ENCODE measurements at places on chromosomes 12 and 14.

- no peak for DNase-seq
These were observed 435.7 kb upstream of the DCN start for GRCh38 chr12:91618281-91618680.

GRCh38 chr12:28855761-28856310 is 293.2 kb upstream of the FAR2 start:
- peak; percentile 74 for DNase-seq

DNA sequence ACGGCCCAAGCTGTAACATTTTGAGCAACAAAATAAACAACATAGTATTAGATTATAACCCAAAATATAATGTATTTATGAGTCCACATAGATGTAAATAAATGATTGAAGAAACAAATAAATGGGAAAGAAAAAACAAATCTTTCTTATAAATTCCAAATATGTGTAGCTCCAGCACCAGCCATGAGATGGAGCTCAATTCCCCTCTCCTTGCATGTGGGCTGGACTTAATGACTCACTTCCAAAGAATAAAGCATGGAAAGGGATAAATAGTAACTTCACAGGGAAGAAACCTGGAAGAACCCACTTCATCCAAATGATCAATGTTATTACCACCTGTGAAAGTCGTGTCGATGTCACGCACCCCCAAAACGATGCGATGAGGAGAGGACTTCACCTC is 158.8 kb downstream of the RPAP3 start:
- DNase-seq = peak; percentile 30

GRCh38 chr12:47767216-47767724 is 5.8 kb upstream of the SLC48A1 start:
- no peak for DNase-seq

GRCh38 chr12:42508913-42509460 is 80.6 kb downstream of the PRICKLE1 start:
- DNase-seq = no peak

- DNase-seq = no peak
These were observed 261.7 kb upstream of the FOXN3 start for GRCh38 chr14:89678768-89679167.

- no peak for DNase-seq
These were observed 133.0 kb downstream of the SOX5 start for GRCh38 chr12:23816394-23816851.

DNA sequence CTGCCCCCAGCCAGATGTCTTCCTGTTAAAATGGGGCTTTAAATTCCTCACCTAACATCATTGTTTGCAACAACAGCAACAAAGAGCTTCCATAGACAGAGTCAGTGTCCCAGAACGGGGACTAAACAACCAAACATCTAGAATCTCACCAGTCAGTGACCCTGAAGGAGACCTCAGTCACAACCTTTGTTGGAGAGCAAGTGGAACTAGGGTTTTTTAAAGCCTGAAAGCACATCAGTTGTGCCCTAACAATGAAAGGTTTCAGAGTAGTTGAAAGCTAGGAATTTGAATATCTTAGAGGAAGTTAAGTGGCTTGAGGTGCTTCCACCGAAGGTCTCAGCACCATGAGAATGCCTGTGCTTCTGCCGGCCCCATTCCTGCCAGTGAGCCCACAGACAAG is 5.0 kb upstream of the ALDH2 start:
- no peak for DNase-seq

DNA sequence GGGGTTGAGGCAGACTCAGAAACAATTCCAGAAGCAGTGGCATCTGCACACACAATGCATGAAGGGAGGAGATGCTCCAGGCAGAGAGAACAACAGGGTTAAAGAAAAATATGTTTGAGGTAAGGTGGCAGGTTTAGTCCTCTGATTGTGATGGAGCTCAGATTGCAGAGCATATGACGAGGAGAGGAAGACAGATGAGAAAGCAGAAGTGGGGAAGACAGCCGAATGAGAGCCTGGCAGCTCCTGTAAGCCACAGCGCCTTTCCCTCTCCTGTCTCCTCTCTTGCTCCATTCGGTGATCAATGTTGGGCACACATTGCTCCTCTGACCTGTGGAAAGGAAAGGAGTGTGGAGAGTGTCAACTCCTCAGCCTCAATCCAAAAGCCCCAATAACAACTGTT is 372.2 kb downstream of the GXYLT1 start:
- no peak for DNase-seq

DNA sequence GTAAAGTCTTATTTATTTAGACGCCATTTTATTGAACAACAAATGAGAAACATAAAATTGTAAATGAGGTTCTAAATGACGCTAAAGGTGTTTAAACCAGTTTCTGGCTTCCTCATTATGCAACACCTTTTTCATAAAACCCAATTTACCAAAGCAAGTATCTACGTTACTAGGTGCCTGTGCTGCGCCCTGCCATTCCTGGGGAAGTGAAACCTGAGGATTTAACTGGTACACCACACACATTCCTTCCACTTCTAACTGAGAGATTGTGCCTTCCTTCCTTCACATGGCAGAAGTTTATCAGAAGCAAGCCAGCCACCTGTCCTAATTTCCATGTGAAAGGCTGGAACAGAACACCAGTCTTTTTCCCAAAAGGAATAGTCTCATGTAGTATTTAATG is 40.3 kb upstream of the GCH1 start:
- no peak for DNase-seq

GRCh38 chr14:23174296-23175184 is 8.9 kb downstream of the SLC7A8 start:
- no peak for DNase-seq

DNA sequence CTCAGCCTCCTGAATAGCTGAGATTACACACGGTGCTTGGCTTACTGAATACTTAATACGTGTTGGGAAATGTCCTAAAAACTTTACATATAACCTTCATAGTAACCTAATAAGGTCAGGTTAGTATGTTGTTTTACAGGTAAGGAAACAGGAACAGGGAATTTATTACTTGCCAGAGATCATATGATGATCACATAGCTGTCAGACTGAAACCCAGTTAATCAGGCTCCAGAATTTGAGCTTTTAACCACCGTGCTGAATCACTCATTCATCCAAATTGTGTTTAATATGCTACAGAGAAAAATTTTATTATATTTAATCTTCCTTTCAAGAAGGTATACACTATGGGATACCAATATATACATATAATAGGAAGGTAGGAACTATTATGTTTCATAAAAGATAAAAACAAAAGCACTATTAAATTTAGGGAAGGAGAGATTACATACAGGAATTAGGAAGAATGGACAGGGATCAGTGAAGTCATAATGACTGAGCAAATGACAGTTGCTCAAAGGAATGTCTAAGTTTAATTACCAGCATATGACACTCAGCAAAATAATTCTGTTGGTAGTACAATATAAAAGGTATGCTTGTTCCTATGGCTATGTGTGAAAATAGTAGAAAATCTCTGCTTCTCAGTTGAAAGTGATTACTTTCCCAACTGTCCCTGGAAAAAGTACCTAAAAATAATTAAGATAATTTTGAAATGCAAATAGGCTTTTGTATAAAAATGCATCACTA is 59.3 kb downstream of the HEATR5A start:
- peak; percentile 64 for DNase-seq

DNA sequence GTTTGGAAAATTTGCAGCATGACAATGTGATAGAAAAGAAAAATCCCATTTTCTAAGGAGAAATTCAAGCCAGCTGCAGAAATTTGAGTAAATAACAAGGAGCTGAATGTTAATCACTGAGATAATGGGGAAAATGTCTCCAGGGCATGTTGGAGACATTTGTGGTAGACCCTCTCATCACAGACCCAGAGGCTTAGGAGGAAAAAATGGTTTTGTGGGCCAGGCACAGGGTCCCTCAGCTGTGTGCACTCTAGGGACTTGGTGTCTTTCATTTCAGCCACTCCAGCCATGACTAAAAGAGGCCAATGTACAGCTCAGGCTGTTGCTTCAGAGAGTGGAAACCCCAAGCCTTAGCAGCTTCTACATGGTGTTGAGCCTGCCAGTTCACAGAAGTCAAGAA is 111.4 kb upstream of the SYT10 start:
- no peak for DNase-seq

GRCh38 chr14:30921305-30921704 is 46.9 kb downstream of the COCH start:
- DNase-seq = no peak

DNA sequence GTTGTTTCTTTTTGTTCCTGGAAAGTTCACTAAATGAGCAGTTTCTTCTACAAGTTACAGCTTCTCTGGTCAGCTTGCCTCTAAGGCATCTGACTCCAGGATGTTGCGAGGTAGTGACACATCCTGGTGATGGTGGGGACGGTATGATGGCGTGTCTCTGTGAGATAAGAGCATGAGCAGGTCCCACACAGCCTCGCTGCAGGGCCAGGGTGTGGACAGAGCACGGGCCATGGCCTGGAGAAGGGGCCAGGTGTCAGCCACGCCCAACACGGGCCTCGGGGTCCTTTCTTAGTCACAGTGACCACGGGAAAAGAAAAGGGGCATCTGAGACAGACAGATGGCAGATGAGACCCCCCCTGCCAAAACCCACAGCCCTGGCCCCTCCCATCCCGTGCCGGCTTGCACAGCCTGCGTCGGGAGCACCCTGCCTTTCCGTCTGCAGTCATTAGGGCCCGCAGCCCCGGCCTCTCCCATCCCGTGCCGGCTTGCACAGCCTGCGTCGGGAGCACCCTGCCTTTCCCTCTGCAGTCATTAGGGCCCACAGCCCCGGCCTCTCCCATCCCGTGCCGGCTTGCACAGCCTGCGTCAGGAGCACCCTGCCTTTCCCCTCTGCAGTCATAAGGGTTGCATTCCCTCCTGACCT is 79.3 kb upstream of the DYNC1H1 start:
- no peak for DNase-seq

- no peak for DNase-seq
These were observed 16.3 kb downstream of the SMCO2 start for GRCh38 chr12:27462851-27463250.

DNA sequence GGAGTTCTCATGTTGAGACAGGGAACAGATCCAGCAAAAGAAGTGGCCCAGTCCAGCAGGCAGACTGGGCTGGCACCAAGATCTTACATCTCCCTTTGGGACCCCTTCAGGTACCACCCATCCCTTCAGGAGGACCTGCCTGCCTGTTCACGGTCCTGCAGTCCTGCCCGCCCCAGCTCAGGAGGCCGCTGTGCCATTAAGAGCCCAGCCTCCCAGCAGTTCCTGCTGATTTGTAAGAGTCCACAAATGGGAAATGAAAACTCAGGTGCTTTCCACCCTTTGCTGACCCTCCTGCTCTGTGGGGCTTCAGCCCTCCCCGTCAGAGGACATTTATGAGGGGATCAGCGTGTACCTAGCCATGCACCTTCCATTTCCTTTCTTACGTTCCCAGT is 39.5 kb downstream of the C14orf132 start:
- DNase-seq = no peak

DNA sequence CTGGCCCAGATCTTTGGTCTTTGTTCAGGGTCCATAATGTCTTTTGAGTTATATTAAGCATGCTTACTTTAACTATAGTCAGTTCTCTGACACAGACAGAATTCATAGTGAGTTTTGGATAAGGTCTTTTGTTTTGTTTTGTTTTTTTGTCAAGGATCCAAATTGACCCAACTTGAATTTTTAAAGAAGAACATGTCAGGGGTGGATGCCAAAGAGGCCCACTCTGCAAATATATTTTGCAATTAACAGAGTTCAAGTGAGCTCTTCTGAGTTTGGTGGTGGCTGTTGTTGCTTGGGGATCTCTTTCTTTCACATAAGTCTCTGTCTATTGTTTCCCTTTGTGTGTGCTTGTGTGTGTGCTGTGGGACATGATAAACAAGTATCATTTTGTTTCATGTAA is 34.4 kb upstream of the PMCH start:
- DNase-seq = no peak

Data from astrocyte (in vitro differentiated cells and primary cell).